ENCODE measurements at places on chromosomes 5 and 9.

DNA sequence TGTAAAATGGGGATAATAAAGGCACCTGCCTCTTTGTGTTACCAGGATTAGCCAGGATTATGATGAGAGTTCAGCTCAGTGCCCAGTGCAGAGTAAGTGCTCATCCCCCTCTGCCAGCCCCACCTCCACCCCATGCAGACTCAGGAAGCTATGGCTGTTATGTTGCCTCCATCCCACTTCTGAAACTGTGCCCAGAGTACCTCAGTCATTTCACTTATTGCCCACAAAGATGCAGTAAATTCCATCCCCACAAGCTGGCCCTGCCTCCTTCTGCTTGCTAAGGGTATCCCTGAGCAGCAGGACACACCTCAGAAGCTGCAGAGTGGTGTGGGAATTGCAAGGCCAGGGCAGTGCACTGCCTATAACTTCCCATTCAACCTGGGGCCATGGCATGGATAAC, 415.1 kb downstream of the SPOCK1 start:
- DNase-seq = no peak

DNA sequence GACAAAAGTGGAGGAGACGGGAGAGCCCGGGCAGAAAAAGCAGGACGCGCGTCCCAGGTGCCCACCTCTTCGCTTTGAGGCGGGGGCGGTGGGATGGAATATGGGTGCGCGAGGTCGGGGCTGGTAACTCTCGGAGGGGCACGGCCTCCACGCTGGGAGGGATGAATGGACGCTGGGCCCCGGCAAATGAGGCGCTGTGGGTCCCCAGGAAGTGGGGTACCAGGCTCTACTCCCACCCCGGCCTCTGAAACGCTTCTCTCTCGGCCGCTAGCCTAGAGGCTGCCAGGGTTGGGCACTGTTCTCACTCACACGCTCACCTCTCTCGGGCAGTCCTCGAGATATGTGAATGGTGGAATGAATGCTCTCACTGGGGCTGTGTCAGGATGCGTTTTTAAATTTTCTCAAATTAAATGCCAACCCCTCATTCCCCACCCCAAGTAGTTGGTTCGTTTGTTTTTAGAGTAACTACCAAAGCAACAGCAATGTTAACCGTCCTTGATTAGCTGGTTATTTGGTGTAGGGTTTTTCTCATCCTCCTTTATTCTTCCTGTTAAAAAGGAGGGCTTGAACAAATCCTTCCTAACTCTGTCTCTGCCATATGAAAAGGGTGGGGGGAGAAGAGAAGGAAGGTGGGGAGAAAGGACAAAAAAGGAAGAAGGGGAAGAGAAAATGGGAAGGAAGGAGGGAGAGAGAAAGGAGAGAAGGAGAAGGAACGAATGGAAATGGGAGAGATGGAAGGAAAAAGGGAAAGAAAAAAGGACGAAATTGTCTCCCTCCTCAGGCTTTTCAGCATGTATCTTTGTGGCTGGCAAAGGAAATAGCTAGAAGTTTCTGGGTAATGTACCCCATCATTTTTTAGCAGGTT, 1.3 kb upstream of the EBF1 start:
- DNase-seq = no peak

DNA sequence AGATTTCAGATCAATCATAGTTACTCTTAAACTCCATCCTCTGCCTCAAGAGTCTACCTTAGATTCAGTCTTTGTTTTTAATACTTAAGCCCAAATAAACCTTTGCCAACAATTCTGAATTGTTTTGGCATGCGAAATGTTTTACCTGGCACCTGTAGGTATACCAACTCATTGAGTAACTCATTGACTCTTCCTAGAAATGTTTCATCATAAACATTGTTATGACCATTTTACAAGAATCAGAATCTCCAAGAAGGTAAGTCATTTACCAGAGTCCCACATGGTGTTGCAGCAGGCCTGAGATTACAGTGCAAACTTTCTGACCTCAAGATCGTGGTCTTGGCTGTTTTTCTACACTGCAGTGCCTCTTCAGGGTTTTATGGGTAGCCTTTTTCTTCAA, 750.4 kb downstream of the BRINP1 start:
- DNase-seq = no peak

- DNase-seq = no peak
These were observed 360 bp upstream of the ZCCHC10 start for GRCh38 chr5:133026664-133027153.

- DNase-seq = no peak
These were observed 429.1 kb downstream of the NR2F1-AS1 start for GRCh38 chr5:93151896-93152295.

GRCh38 chr5:37881359-37881758, 41.5 kb upstream of the GDNF start:
- no peak for DNase-seq

- DNase-seq = no peak
These were observed 1.1 kb upstream of the CNTFR start for GRCh38 chr9:34590381-34591247.

GRCh38 chr5:26727916-26728315, 310.5 kb downstream of the CDH9 start:
- no peak for DNase-seq

DNA sequence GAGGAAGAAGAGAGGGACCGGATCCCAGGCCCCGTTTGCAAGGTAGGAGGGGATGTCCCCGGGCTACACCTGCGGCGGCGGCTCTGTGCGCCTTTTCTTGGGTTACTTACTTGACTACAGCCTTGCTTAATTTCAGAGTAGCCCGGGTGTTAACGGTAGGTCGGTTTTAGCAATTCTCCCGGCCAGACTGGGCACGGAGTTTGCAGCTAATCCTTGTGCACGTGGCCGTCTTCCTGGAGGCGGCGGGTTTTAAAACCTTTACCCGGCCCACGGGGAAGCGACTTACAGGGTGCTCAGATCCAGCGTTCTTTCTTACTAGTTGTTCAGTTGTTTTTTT, 313 bp downstream of the BRIX1 start:
- DNase-seq = no peak

DNA sequence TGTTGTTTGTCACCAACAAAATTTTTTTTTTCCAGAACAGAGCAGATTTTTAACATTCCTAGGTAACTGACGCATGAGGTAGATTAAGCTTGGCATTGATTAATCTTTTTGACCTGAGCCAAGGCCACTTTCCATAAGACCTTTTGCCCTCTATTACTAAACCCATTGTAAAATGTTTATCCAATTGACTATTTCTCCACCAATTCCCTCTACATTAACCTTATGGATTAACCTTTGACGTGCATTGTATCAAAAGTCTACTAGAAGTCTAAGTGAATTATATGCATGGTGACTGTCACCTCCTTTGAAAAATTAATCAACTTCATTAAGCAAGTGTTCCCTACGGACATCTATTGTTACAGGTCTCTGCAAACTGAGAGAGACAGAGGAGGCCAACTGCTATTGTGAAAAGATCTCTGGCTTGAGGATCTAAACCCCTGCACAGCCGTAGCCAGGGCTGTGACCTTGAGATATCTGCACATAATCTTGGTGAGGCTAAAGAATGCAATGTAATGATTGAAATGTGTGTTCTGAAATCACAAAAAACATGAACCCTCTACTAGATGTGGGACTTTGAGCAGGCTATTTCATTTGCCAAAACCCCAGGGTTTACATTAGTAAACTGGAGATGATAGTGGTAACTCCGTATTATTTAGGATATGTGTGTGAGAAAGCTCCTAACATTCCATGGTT, 632.2 kb downstream of the TLR4 start:
- no peak for DNase-seq

GRCh38 chr9:5863092-5863746, 27.5 kb upstream of the MLANA start:
- no peak for DNase-seq

- DNase-seq = no peak
These were observed 51.8 kb upstream of the TGFBR1 start for GRCh38 chr9:99052815-99053715.

DNA sequence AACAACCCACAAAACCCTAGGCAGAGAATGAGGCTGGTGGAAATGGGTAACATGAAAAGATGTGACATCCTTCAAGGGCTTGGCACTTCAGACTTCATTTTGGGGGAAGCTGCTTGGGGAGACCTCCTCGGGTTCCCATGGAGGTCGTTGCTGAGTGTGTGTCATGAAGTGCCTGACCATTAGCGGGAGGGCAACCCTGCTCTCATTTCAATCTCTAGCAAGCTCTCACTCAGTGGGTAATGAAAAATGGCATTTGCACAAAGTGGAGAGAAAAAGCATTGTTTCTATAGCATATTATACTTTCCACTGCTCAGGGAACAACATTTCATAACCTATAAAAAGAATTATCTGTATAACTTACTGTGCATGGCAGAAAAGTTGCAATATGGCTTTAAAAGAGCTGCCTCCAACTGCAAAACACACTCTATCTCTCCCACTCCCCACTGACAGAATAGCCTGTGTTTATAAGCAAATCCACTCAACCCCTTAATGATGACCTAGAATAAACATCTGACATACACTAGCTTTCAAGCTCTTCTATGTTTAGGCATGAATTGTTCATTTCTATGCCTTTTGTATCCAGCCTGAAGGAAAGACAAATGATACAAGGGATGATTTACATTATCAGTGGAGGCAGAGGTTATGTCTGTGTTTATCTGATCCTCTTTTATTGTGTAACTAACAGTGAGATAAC, 357.2 kb downstream of the ZSWIM6 start:
- no peak for DNase-seq

DNA sequence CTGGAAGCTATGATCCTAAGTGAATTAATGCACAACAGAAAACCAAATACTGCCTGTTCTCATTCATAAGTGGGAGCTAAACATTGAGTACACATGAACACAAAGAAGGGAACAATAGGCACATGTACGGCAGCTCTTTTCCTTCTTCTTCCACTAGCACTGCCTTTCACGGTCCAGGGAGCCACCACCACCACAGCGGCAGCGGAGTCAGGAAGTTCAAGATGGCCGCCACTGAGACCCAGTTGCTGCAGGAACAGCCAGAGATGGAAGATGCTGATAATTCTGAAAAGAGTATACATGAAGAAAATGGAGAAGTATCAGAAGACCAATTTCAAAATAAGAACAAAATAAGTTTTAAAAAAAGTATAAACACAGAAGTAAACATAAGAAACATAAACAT, 39.5 kb upstream of the TNFSF15 start:
- DNase-seq = no peak

- no peak for DNase-seq
These were observed 54.4 kb downstream of the ARSB start for GRCh38 chr5:78930721-78931120.

DNA sequence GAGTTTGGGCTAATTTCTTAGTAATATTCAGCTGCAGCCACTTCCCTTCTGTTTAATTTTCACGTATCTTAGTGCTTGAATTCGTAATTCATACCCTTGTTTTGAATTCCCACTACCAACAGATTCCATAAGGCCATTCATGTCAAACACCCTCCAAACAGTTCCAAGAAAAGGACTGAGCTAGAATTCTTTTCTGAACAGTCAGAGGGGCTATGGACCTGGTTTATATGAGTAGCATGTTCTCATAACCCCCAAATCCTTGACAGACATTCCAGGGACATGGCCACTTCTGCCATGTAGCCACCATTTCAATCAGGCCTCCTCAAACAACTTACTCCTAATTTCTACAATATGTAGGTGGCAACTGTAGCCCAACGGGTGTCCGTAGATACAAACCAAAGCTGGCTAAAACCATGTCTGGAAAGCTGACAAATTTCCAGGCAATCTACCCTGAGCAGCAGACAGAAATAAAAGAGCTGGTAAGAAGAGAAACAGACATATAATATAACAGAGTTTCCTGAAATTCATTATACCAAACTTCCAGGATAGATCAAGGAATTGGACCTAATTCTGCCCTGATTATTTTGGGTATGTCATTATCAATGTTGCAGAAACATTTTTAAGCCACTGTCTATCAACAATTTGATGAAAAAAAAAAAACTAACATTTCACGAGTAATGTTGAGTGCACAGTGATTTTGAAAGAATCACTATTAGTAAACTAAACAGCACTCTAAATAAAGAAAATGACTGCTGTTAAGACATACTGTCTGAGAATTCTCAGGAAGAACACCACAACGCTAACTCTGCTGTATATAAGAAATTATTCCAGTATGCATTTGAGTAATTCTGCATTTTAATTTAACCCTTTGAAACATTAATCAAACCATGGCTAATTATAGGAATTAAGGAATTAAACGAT, 40.7 kb downstream of the EBF1 start:
- DNase-seq = no peak

- DNase-seq = peak; percentile 18
These were observed 933.6 kb downstream of the CDH12 start for GRCh38 chr5:21919414-21920022.

- DNase-seq = peak; percentile 47
These were observed 138.9 kb downstream of the RGS3 start for GRCh38 chr9:113602126-113603047.

DNA sequence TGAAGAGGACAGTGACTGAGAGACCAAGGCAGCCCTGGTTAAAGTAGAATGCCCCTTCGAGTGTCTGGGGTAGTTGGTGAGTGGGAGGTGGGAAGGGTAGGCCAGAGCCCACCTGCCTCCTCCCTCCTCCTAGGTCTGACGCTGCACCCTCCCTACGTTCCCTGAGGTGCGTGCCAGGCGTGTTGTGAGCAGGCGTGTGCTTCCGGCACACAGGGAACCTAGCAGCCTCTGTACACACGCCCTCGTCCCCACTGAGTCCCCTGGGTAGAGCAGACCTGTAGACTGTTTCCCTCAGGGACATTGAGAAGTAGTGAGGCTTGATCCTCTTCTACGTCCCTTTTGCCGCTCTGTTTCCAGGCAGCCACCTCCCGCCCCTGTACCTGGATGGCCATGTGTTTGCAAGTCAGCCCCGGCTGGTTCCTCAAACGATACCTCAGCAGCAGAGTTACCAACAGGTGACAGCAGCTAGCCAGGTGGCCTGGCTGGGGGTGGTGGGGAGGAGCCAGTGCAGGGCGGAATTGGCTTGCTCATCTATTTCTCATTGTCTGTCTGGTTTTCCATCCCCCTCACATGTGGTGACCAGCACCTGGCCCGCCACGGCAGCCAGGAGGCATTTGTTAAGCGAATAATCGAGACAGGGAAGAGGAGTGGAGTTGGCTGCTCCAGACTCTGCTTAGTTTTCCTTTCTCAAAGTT, 16.8 kb upstream of the POMT1 start:
- no peak for DNase-seq

GRCh38 chr5:178940569-178941360, at the start of gene ZNF454:
Gene ZNF454 (plus strand): TSS chr5:178941198. CDS start chr5:178942792, 1,594 bp downstream.
- no peak for DNase-seq

DNA sequence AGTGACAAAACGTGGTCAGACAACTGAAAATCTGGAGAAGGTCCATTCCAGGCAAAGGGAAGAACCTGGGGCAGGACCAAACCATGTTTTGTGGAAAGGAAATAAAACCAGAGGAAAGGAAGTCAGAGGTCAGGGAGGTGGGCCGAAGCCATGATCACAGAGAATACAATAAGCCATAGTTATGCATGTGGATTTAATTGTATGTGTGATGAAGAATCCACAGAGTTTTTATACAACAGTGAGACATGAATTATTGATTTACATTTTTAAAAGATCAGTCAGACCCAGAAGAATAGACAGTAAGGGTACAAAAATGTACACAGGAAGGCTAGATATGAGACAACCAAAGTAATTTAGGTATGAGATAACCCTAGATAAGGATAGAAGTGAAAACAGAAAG, 20.8 kb downstream of the TTC33 start:
- no peak for DNase-seq

Measured in COLO829 (cell line).